ENCODE measurements at places on chromosomes 1 and 21. TPM values are rescaled to one million over a fixed set of nuclear protein-coding genes. Genes with fewer than 3 reads are reported as not detected.

- DNase-seq: no peak
These were observed 308.8 kb upstream of the USP24 start for GRCh38 chr1:55524006-55524405.

DNA sequence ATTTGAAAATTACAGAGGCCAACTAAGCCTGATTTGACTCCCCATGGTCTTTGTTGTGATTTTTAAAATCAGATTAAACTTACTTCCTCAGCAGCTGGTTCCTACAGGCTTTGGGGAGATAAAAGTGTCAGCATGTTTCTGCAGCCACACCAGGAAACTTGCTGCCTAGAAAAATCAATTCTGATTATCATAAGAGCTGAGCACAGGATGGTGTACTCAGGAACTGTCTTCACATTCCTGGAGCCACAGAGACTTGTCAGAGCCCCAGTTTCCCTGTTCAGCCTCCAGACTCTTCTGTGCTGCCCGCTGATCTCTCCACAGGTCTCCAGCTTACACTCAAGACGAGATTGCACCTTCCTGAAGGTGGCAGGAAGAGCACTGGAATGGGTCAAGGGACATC is 23.9 kb downstream of the RAB3B start:
- DNase-seq: no peak

DNA sequence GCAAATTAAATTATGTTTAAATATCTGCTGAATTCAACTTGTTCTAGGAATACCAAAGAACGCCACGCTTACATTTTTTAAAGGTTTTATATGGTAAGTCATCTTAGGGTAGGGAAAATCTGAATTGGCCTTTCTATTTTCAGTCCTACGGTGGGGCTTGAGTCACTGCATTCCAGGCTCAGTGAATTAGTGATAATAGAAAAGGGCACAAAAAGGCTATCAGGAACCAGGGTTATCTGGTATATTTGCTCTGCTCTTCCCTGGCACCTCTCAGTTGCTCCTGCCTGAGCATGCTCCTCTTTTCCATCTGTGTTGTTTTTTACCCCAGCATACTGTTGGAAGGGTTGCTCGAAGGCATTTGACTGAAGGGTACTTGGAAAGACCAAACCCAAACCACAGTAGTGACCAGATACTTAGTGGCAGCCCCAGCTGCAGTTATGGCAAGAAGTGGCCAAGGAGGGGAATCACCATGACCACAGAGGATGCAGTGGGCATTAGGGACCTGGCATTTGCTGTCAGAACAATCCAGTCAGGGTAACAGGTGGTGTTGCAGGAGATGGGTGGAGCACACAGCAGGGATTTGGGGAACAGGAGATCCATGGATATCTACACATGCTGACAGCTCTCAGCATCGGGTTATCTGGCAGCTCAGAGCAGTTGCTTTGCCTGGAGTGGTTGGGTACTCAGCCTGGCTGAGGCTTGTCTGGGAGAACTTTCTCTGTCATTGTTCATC is 2.3 kb downstream of the OVAAL start:
- no peak for DNase-seq

DNA sequence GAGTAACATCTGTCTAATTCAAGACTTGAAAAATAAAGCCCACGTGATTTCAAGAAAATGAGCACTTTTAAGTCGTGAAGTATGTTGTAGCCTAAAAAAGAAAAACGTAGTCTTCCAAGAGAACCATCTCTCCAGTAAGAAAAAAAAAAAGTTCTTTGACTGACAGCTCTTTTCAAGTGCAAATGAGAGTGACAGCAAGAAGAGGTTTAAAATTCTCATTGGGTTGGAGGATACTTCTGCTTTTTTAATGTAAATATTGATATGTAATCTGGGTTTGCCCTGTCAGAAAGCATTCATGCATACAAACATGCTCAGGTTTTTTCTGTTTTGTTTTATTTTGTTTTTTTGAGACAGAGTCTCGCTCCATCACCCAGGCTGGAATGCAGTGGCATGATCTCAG is 32.3 kb upstream of the PRDM2 start:
- DNase-seq: peak; percentile 1

CD84 gene
- not detected for total RNA-seq

- DNase-seq: no peak
These were observed 1.7 kb upstream of the SIM2 start for GRCh38 chr21:36697060-36697850.

DNA sequence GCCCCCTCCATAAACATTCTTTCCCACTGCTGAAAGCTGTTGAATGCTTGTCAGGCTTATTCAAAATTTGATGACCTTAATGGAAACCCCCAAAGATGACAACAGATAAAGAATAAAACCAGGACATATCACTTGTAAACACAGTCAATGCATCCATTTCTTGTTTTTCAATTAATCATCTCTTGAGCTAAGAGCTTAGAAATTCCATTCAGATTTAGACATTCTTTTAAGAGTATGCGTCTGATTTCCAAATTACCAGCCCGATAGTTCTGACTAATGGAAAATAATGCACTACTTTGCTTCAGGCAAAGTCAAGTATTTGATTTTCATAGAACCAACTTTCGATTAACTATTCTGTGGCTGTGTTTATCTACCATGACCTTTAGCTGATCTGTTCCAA is 100.6 kb upstream of the RUNX1 start:
- no peak for DNase-seq

DNA sequence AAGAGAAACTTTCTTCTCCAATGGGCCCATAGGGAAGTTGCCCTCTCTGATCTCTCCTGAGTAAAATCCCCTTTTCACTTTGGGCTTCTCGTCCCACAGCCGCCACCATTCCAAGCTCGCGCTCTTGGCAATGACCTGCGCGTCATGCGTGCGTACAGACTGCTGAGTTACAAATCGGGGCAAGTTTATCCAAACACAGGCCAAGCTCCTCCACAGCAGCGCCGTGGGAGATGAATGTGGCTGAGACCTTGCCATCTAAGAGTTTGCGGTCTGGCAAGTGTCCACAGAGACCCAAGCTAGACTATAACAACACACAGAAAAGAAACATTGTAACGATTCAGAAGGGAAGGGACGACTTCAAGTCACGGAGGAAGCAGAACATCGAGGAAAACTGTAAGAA is 116.3 kb upstream of the SOD1 start:
- DNase-seq: no peak

DNA sequence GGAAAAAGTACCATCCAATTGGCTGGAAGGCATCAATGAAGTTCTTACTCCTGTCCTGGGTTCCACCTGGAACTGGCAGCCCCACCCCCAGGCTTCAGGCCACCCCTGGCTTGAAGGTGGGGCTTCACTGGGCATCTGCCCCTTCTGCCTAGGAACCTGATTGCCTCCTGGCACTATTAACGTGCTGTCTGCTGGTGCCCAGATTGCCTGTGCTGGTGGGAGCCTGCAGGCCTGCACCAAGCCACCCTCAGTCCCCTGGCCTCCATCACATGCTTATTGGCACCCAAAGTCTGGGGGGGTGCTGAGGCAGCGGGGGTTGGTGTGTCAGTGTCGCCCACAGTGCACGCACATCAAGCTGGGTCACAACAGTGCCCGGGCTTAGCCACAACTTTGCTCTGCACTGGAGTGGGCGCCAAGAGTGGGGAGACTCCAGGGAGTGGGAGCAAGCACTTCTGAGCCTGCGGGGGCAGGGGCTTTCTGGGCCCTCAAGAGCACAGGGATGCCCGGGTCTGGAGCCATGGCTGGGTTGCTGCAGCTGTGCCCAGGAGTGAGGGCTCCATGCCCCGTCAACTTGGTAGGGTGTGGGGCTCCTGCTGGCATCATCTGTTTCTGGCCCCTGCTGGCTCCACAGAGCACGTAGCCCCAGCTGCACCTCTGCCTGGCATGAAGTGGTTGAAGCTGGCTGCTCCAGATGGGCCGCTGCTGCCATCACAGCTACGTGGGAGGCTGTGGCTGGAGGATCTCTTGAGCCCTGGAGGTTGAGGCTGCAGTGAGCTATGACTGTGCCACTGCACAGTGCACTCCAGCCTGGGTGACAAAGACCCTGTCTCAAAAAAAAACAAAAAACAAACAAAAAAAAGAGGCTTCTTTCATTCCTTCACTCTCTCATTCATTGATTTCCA is 4.1 kb upstream of the LSM10 start:
- DNase-seq: no peak

DNA sequence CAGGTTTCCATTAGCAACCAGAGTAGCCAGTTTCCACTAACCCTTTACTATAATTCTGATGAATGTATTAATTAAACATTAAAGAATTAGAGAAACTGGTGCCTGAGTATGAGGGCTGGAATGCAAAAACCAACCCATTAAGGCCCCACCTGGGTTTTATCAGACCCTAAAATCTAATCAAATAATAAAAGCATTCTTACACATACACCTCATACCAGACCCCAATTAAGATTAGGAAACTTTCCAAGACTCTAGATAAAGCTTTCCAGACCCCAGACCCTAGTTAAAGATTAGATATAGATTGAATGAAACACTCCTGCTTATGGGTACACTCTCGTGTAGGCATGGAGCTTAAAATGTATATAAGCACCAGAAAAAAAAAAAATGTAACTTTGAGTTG is 581.3 kb upstream of the BEND5 start:
- no peak for DNase-seq

RGS8 gene
- total RNA-seq: not detected

GRCh38 chr1:1299686-1300351 is 7.9 kb downstream of the ACAP3 start:
- no peak for DNase-seq

CSF1 gene
- total RNA-seq: 42.1 TPM

DNA sequence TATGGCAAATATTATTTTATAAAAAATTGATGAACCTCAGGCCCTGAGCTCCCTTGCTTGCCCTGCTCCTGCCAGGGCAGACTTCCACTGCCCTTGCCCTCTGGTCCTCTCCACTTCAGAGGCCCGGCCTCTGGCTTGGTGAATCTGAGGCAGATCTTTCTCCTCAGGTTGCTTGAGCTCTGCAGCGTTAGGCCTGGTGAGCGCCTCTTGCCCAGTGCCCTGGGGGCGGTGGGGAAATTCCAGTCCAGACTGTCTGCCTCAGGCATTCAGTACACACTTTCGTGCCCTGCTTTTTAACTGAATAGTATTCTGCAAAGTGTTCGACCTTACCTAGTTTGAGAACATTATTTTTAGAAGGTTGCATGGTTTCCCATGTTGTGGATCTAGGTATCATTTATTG is 98.2 kb downstream of the PCBP3 start:
- no peak for DNase-seq

FCRL4 gene
- not detected for total RNA-seq

DNA sequence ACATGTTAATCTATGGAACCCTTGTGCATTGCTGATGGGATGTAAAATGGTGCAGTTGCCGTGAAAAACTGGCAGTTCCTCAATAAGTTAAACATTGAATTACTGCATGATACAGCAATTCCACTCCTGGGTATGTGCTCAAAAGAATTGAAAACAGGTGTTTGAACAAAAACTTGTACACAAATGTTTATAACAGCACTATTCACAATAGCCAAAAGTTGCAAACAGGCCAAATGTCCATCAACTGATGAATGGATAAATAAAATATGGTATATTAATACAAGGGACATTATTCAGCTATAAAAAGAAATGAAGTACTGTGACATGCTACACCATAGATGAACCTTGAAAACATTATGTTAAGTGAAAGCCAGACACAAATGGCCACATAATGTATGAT is 17.7 kb upstream of the SRSF10 start:
- DNase-seq: no peak

GRCh38 chr1:212158912-212159796 is 123.6 kb downstream of the DTL start:
- DNase-seq: no peak

- no peak for DNase-seq
These were observed 17.8 kb downstream of the COL24A1 start for GRCh38 chr1:86138746-86139145.

GRCh38 chr1:224082146-224082545 is 31.8 kb upstream of the FBXO28 start:
- DNase-seq: peak; percentile 41

GRCh38 chr1:53084589-53084971 is 22.6 kb downstream of the PODN start:
- no peak for DNase-seq

KRTAP19-1 gene
- not detected for total RNA-seq

DNA sequence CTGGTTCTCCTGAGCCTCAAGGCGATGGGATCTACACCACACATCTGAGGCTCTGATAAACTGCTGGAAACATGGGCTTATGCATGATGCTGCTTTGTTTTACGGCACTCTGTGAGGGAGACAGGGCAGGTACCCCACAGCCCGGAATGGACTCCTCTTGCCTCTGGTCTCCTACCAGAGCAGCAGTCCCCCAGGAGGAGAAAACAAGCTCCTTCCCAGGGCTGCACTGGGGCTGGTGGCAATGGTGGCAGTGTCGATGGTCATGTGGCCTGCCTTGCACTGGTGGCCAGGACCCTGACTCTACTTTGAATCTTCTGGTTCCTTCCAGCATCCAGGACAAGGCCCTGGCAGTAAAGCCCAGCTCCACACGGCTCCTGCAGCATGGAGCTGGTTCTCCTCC is 79.4 kb downstream of the TOMM20 start:
- no peak for DNase-seq

- no peak for DNase-seq
These were observed 639.3 kb downstream of the PTPRU start for GRCh38 chr1:29875557-29876028.

TESK2 gene
- not detected for total RNA-seq

DNA sequence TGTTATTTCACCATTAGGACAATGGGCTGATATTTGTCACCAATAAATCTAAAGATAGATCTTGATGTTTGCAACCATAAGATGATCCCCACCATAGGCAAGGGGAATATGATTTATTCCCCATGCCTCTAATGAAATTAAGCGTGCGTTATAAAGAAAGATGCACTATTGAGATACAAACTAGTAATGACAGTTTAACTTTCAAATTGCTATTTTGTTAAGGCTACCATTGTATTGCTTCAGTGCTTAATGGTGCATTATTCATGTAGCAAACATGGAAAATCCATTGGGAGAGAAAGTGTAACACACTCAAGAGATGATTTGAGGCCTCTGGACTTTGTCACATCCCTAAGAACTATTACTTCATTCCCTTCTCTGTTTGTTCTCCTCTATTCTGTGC is 108.9 kb upstream of the TRABD2B start:
- no peak for DNase-seq

B3GALT5 gene
- total RNA-seq: 12.1 TPM

GRCh38 chr1:54816951-54817350 is 15.8 kb upstream of the TTC22 start:
- no peak for DNase-seq

DNA sequence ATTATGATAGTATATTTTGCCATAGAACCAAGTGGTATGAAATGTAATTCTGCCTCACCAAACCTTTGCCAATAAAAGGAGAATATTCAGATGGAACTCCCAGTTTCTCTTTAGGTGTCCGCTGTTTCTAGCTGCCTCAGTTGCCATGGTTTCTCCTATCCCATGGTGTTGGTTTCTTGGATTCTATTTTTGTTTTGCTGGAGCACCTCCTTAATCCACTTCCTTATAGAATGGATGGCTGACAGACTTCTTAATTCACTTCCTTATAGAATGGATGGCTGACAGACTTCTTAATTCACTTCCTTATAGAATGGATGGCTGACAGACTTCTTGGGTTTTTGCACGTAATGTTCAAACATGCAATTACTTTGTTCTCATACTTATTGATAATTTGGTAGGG is 43.7 kb downstream of the ADARB1 start:
- no peak for DNase-seq

GRCh38 chr1:178607718-178608408 is 95.0 kb downstream of the TEX35 start:
- DNase-seq: no peak

All from Caki2 (cell line).